ENCODE measurements at places on chromosomes 6 and 20. TPM values are rescaled to one million over a fixed set of nuclear protein-coding genes. Genes with fewer than 3 reads are reported as not detected.

TRIM31 gene
- total RNA-seq = not detected

ZNF343 gene
- total RNA-seq = 6.3 TPM

DNA sequence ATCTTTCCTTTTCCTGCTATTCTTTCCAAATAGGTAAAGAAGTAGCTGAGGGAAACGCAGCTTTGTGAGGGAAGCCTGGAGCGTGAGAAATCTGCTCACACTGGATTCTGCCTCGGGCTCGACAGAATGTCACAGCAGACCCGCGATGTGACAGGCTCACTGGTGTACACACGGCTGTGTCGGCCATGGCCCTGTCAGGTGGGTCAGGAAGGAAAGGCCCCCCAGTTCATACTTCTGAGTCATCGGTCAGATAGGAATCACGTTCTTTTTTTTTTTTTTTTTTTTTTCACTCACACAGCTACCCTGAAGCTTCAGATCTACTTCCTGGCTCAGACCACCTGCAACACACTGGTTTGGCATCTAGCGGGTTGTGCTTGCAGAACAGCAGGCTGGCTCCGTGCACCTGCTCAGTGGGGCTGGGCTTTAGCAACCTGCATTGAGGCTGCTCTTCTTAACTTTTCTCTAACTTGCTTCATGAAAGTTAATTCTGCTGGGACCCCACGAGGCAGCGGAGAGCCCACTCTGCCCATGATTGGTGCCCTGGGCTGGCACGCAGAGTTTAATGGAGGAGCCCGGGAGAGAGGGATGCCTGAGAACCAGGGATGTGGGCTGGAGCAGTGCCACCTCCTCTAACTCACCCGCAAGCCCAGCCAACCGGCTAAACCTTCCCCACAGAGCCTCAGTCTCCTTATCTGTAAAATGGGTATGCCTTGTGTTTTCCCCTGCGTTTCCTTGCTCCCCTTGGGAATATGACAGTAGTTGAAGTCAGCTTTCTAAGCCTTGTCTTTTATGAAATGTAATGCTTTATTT, 61.5 kb upstream of the FNDC1 start:
- H3K4me3 ChIP-seq = no peak overlapping the region
- peaks cover 16% of the 10 kb centered on the region for H3K4me1 ChIP-seq
- peaks cover 13% of the 10 kb centered on the region for H3K27me3 ChIP-seq
- no peak for DNase-seq

DNA sequence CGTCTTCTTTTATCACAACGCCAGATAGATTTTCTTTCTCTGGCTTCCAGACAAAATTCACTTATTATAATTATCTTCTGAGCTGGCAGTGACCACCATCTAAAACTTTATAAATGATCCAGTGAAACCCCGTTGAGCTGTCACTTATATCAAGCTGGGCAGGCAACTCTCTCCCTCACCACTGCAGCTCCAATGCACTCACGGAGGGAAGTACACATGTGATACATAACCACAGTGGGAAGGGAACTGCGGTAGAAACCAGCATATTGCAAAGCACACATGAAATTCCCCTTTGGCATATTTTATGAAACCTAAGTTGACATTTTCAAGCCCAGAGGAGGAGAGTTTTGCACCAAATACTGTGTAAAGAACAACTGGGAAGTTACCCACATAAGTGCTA, 536.9 kb downstream of the HACE1 start:
- no peaks in the 10 kb centered on the region for H3K36me3 ChIP-seq
- H3K4me3 ChIP-seq = no peak overlapping the region
- no peaks in the 10 kb centered on the region for H3K27me3 ChIP-seq
- DNase-seq = no peak
- no peaks in the 10 kb centered on the region for H3K4me1 ChIP-seq

DNA sequence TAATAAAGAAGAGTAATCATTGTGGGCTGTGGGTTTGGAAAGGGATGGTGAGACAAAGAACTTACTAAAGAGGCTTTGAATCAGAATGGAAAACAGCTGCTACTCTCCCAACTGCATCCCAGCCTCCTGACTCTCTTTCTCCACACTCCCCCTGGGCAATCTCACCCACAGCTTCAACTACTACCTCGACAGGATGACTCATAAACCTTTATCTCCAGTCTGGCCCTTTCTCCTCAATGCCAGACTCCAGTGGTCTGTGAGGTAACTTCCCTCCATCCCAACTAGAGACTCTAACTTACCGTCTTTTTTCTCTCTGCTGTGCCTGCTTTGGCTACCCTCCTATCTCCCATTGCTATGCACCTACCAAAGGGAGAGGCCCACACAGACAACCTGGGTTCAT, 135.3 kb upstream of the RREB1 start:
- H3K27me3 ChIP-seq = no peaks in the 10 kb centered on the region
- DNase-seq = no peak
- no peaks in the 10 kb centered on the region for H3K36me3 ChIP-seq
- no peak overlapping the region for H3K4me3 ChIP-seq
- no peak overlapping the region for H3K27ac ChIP-seq

GRCh38 chr6:111984081-111984480, 69.8 kb upstream of the CCN6 start:
- H3K4me3 ChIP-seq = no peak overlapping the region
- no peak overlapping the region for H3K27ac ChIP-seq
- no peaks in the 10 kb centered on the region for H3K27me3 ChIP-seq
- H3K4me1 ChIP-seq = peaks cover 9% of the 10 kb centered on the region
- no peak for DNase-seq
- no peaks in the 10 kb centered on the region for H3K36me3 ChIP-seq
